ENCODE measurements at places on chromosomes 2 and 18. TPM values are rescaled to one million over a fixed set of nuclear protein-coding genes. Genes with fewer than 3 reads are reported as not detected.

The GAD1 gene
- total RNA-seq: not detected

The CYP27C1 gene
- total RNA-seq: not detected

- DNase-seq: no peak
Measured at GRCh38 chr2:62391696-62392095, 114.3 kb downstream of the TMEM17 start.

The UGT1A5 gene
- total RNA-seq: not detected

DNA sequence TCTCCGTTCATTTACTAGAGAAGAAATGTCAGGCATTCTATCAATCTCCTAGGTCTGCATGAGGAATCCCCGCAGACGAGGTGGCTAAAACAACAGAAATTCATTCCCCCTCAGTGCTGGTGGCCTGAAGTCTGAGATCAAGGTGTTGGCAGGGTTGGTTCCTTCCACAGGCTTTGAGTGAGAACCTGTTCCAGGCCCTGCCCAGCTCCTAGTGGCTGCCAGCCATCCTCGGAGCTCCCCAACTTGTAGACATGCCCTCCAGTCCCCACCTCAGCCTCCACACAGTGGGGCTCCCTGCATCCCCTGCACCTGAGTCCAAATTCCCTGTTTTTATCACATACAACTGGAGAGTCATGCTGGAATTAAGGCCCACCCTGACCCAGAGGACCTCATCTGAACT is 145.3 kb upstream of the ALKAL2 start:
- no peak for DNase-seq

GRCh38 chr2:37645836-37646235 is 25.6 kb downstream of the CDC42EP3 start:
- DNase-seq: no peak

The SLC9A2 gene
- total RNA-seq: under 0.01 TPM

The LYPD6 gene
- total RNA-seq: 1.9 TPM

The AQP4 gene
- not detected for total RNA-seq

DNA sequence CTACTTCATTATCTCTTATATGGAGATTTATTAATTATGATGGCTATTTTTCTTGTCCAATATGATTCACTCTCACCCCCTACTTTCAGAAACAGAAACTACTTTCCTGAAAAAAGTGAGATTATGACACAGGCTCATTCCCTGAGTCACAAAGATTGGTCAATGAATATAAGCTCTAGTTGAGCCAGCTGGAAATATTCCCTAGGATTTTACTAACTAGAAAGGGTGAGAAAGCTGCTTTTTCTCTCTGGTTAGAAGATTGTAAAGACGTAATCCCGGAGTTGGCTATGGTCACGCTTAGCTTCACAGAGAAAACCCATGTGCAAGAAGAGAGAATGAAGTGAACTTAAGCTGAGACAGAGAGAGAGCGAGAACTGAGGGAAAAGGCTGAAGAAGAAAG is 223.7 kb upstream of the SMAD7 start:
- DNase-seq: peak; percentile 30

GRCh38 chr2:119180892-119181291 is 22.3 kb upstream of the C1QL2 start:
- DNase-seq: no peak

DNA sequence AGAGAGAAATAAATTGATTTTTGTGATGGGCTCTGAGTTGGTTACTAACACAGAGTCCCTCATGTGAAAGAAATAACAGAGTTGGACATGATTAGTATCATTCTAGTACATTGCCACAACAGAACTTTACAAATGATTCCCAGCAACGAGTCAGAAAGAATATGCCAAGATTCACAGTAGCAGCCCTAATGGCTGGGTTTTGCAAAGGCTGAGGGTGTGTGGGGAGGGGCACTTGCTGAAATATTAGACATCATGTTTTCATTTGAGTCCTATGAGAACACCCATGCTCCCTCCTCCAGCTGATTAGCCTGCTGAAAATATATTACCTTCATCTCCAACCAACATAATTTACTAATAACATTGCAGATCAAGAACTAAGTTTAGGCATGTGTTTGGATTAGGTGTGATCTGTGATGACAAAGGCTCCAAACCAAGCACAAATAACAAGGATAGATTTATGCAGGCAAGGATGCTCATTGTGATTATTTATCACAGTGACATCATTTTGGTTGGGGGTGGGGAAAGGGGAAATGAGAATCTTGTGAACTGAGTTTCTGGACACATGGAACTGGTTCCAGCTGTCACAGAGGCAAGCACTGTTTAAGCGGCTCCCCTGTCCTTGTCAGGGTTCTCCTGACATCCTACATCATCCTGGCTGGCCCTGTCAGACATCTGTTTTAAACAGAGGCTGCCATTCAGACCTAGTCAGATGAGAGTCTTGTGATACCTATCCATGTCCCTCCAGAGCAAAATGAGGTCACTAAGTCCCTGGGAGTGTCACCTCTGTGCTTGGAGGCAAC is 205.8 kb upstream of the NCKAP5 start:
- no peak for DNase-seq

- DNase-seq: no peak
Measured at GRCh38 chr2:21251216-21251980, 127.6 kb downstream of the TDRD15 start.

GRCh38 chr2:176449852-176450251 is 180.6 kb downstream of the MTX2 start:
- DNase-seq: no peak

- no peak for DNase-seq
Measured at GRCh38 chr2:235832941-235833340, 335.2 kb downstream of the GBX2 start.

The IRS1 gene
- 12.4 TPM for total RNA-seq

The ASTL gene
- not detected for total RNA-seq

DNA sequence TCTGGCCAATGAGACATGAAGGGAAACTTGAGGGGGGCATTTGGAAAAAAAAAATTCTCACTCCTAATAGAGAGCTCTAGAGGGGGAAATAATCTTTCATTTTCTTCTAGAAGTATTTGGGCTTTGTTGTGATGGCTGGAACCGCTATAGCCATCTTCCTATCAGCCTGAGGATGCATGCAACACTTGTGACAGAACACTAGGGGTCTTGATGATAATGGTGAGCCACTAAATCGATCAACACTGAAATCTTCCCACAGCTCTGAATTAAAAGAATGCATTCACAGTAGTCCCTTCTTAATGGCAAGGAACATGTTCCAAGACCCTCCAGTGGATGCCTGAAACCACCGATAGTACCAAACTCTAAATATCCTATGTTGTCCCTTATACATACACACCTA is 325.3 kb downstream of the LNPK start:
- DNase-seq: no peak

DNA sequence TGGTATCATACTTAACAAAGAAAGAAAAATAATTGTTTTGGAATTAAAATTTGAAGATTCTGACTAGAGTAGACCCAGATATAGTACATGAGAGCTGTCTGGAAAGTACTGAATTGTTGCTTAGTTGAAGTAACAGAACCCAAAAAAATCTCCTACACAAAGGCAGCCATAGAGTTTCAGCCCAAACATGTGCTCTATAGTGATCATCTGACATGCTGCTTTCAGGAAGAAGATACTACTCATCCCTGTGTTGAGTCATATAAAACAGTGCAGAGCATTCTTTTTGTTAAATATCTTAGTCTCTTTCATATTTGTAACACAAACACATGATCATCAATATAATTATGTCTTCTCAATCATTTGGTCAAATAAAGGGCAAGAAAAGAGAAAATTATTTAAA is 84.8 kb upstream of the PTPRM start:
- no peak for DNase-seq

The CD226 gene
- 5.5 TPM for total RNA-seq

The ADCYAP1 gene
- 0.97 TPM for total RNA-seq

GRCh38 chr2:146927080-146927711 is 917.6 kb upstream of the ACVR2A start:
- DNase-seq: peak; percentile 59

DNA sequence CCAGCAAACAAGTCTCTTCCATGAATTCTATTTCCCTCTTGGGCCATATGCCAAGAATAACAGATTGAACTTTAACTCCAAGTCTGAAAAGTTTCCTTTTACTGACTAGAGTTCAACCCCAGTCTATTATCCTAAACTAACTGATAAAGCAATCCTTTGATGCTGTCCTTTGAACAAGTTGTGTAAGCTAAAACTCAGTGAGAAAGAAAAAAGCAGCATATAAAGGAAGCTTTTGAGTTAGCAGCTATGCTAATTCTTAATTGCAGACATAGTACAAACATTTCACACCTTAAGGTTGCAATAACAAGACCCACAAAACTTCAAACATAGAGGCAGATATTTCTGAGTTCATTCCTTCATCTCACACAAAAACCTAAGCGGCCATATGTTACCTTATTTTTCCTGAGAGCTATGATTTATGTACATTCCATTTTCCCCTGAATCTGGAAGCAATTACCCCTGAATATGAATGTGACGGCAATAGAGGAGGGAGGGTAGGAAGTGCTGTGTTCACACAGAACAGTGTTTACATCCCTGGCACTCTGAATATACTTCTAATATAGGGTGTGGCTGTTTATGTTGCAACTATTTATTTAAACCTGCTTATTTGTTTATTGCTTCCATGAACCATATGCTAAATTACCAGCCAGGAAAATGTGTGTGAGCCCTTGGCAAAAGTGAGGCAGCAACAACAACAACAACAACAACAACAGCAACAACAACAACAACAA is 180.6 kb downstream of the IRS1 start:
- no peak for DNase-seq

The RGPD4 gene
- total RNA-seq: 0.34 TPM

The PJVK gene
- total RNA-seq: 3.8 TPM

DNA sequence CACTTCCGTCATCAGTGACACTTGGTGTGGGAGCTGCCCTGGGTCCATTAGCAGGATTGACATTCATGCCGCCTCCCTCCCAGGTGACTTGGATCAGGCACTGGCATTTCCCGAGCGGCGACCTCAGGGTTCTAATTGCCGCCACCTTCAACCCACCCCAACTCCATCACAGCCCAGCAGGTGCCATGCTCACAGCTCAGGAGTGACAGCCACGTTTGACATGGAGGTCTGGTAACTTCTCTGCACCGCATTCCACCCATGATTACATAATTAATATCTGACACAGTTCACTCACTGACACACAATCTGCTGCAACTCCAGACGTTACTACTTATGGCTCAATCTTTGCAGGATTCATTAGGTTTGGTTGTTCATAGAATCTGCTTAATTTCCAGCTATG is 450.9 kb upstream of the MYT1L start:
- DNase-seq: no peak

- DNase-seq: peak; percentile 30
Measured at GRCh38 chr2:175414882-175415487, 233.5 kb upstream of the ATP5MC3 start.

The SEH1L gene
- 14.4 TPM for total RNA-seq

GRCh38 chr2:108165729-108166128 is 74.0 kb upstream of the SULT1C3 start:
- no peak for DNase-seq

DNA sequence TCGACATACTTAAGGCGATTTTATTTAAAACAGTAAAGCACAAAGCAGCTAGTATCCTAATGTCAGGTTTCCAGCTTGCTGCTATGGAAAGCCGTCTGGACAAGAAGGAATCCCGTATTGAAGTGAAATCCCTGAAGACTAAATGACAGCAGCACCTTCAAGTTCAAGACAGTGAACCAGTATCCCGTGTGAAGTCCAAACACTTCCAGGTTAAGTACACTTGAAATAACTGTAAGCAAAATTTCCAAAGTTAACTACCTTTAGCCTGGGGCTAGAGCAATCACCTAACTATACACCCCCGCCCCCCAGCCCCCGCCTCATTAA is 1.2 kb downstream of the MBOAT2 start:
- DNase-seq: no peak

DNA sequence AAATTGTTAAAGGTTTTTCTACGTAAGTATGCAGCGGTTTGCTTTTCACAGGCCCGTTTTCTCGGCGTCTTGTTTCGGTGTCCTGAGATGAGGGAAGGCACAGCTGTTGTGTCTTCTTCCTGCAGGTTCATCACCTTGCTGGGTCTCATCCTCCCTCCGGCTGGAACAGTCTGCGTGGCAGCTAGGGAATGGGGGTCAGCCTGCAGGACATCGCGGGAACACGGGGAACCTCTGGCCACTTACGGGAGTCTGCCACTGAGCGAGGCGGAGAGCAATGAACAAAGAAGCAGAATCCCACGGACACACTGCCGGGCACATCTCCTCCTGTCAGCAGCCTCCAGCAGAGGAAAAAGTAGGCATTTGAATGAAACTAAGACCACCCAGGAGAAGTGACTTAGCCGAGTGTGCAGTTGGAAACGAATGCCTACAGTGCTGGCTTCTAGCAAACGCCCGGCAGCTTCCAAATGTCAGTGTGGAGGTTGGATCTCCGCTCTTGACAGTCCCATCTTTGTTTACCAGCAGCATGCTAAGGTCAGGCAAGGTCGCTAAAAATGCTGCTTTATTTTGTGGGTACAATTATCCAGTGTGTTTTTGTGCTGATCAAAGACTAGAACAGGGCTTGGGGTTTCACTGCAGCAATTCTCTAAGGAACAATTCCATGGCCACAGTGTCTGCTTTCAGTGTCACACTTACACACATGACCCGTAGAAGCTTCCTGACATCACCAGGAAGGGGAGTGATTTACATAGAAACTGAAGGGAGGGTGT is 109.8 kb upstream of the SEC11C start:
- DNase-seq: no peak

GRCh38 chr2:215878476-215879063 is 134.8 kb downstream of the MREG start:
- DNase-seq: no peak

DNA sequence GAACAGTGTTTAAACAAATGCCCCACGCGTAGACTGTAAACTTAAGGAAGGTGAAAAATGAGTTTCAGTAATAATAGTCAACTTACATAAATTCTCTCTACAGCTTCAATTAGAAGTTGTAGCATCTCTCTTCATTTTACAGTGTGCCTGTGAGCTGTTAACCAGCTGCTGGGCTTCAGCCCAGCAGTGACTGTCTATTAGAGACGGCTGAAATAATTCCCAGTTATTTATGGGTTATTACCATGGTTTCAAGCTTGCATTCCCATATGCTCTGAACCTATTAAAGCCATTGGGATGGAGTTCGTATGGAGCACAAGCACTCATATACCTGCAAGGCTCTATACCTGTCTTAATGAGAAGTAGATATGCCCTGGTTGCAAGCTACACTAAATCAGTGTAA is 501.1 kb downstream of the CNTNAP5 start:
- no peak for DNase-seq

DNA sequence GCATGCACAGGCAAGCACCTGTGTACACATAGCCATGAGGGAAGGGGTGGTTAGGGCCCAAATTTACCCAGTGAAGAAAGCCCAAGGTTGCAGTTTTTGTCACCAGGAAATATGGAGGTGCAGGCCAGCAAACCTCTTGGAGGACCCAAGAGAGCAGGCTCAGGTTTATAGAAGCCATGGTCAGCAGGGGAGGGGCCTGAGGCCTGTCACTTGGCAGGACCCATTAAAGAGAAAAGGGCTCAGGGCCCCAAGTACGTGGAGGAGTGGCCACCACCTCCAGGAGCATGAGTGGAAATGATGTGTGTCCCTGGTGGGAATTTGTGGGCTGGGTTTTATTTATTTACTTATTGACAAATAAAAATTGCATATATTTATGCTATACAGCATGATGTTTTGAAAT is 192.9 kb downstream of the HAUS1 start:
- DNase-seq: no peak
